ENCODE measurements at places on chromosomes 2 and 18.

- no peak for DNase-seq
Measured at GRCh38 chr18:8762968-8763367, 57.6 kb downstream of the MTCL1 start.

- DNase-seq: no peak
Measured at GRCh38 chr2:100422320-100423055, 5.0 kb upstream of the CHST10 start.

- no peak for DNase-seq
Measured at GRCh38 chr18:32798209-32798960, 25.6 kb upstream of the KLHL14 start.

- no peak for DNase-seq
Measured at GRCh38 chr2:109337221-109337620, 208.2 kb downstream of the SH3RF3 start.

GRCh38 chr18:79121746-79122474 is 52.7 kb downstream of the ATP9B start:
- no peak for DNase-seq

- no peak for DNase-seq
Measured at GRCh38 chr2:177772529-177772928, 300.0 kb downstream of the PDE11A start.

GRCh38 chr2:241924069-241924908 is 54.8 kb downstream of the RTP5 start:
- no peak for DNase-seq

DNA sequence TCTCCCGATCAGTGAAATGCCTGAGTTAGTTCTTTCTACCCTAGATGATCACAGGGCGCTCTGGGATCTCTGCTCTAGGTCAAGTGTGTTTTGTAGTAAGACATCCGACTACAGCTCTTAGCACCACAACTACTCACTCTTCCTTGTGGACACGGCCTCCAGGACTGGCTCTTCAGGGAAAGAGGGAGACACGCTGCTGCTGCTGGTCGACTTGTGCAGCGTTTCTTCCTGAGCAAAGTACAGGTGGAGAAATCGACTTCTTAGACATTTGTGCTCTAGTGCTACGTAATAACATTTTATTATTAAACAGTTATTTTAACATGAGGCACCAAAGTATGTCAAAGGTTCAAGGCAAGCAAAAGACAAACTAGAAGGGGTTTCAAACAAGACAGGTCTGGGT is 57.0 kb downstream of the PRELID3A start:
- DNase-seq: no peak

DNA sequence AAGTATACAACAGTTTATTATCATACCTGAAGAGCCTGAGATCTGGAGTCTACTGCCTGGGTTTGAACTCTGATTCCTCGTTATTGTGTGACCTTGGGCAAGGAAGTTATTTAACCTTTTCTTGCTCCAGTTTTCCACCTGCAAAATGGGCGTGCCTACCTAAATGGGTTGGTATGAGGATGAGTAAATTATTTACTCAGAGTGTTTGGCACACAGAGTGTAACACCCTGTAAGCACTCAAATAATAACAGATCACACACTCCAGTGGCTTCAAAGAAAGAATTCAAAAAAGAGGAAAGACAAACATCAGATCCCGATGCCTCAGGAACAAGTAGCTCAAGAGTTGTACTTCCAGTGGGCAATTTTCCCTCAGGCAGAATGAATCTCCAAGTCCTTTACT is 2.4 kb downstream of the SRD5A2 start:
- no peak for DNase-seq

DNA sequence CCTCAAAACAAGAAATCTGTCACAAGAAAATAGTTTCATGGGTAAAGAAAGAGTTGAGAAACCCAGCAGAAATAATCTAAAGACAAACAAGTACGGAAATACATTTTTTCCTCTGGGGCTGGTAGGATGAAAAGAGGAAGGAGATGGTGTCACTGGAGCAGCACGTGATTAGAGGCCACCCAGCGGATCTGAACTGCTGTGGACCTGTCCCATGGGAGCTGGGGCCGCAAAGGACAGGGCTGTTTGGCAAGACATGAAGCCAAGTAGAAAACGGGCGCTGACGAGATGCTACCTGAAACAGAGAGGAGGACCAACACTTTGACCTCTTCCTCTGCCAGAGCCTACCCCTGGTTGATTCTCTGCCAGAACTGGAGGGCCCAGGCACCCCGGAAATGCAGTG is 295.4 kb upstream of the ATP5MC3 start:
- DNase-seq: no peak

GRCh38 chr2:220736778-220737177 is 835.3 kb downstream of the EPHA4 start:
- DNase-seq: no peak

GRCh38 chr2:69306822-69307578 is 80.0 kb downstream of the GFPT1 start:
- DNase-seq: peak; percentile 22

GRCh38 chr2:67514515-67514914 is 117.4 kb downstream of the ETAA1 start:
- DNase-seq: no peak

GRCh38 chr2:62287899-62288880 is 92.3 kb downstream of the B3GNT2 start:
- DNase-seq: peak; percentile 92

GRCh38 chr2:60267122-60267521 is 286.3 kb downstream of the BCL11A start:
- DNase-seq: no peak

GRCh38 chr2:65128297-65129190 is 1.4 kb downstream of the RAB1A start:
- no peak for DNase-seq

DNA sequence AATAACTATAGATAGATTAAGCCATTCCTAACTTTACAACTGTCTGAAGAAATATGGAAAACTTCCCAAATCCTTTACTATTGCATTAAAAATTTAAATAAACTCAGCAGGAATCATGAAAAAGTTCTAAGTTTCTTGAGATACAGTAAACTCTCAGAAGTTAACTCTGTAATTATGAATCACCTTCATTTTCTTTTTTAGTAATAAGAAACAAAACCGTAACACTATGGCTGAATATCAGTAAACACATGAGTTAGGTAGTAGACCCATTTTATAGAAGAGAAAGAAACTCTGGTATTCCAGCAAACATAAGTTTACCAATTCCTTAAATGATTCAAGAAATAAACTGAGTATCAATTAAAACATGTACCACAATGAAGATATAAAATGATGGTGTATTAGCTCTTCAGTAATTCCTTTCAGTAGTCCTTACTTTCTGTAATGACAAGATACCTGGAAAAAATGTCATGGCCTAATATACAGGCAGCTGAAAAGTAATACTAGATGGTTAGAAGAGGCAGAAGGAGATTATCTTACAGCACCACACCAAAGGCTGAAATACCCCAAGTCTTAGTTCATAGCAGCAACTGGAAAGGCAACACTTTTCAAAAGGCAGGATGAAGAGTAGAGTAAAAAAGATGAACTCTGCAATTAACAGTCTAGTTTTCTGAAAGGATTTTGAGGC is 11.5 kb downstream of the TRIP12 start:
- no peak for DNase-seq

- DNase-seq: no peak
Measured at GRCh38 chr2:120472031-120472430, 126.1 kb downstream of the INHBB start.

DNA sequence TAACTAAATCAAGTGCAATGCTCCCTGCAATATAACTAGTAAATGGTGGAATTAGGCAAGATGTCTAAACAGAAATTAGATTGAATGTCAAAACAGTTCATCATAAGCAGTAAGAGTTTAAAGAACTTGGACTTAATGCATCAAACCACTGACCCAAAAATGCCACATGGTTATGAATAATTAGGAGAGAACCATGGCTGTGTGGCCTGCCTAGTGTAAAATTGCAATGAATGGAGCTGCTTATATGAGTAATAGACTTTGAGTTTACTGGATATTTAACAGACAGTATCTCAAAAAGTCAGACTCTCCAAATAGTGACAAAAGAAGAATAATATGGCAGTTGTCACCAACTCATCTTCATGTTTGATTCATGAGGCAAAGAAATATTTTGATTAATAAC is 101.6 kb upstream of the COL5A2 start:
- no peak for DNase-seq

DNA sequence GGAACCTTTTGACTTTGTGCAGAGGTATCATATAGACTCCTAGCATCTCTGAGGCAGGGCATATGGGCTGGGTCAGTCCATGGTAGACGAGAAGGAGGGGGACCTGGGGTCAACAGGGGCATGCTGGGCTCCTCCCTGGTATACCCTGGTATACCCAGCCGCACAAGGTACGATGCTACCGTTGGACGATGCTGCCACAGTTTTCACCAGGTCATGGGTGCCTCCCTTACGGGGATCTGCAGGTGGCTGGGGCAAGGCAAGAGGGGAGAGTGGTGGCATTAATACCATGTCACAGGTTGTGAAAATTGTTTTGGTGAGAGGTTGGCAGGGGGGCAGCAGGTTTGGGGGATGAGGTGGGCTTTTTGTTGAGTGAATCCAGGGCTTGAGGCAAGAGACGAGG is 149.8 kb downstream of the TSN start:
- DNase-seq: no peak

DNA sequence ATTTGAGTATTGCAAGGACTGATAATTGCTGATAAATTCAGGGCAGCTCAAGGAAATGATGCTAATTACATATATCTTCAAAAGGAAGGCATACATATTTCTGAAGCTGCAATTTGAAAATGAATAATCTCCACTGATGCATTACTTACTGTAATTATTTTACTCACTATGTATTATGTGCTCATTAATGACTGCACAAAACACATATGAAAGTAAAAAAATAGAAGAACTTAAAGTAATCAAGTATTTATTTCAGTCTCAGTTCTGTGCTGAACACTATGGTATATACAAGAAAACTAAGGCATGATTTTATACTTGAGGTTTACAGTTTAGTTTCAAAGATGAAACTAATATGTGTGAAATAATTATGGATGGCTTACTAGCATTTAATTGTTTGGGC is 9.3 kb downstream of the ACTR3 start:
- DNase-seq: no peak

DNA sequence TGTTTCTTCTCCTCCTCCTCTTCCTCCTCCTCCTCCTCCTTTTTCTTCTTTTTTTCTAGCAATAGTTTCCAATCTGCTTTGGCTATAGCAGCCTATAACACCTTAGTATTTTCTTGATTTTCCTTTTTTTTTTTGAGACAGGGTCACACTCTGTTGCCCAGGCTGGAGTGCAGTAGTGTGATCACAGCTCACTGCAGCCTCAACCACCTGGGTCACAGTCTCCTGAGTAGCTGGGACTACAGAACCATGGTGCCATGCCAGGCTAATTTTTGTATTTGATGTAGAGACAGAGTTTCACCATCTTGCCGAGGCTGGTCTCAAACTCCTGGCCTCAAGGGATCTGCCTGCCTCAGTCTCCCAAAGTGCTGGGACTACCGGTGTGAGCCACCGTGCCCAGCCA is 10.7 kb upstream of the THNSL2 start:
- DNase-seq: no peak

DNA sequence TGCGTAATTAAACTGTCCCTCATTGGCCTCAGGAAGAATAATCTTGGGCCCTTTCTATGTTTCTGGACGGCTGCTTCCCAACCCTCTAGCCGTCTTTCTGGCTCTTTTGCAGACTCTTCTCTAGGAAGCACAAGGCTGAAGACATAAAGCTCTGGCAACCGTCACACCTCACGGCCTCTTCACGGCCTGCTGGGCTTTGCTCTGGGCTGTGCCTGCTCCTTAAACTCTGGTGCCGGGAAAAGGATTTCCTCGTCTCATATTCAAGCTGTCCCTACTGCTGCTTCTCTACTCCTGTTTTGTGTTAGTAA is 36.0 kb upstream of the WIPF1 start:
- DNase-seq: no peak

DNA sequence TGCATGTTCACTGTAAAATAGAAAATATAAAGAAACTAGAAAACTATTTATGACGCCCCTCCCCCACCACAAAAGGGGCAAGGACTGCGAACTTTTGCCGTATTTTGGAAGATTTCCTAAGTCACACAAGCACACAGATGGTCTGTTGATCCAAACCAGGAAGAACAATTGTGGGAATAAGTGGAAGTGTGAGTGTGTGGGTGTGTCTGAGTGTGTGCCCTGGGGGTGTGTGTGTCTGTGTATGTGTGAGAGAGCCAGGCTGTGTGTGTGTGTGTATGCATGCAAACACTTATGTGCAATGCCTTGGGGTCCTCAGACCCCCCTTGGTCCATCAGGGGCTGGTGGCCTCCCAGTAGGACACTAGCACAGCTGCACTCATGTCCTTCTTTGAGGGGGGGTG is 43.1 kb downstream of the HPCAL1 start:
- no peak for DNase-seq

GRCh38 chr2:70142590-70143313 is 48.1 kb downstream of the C2orf42 start:
- DNase-seq: peak; percentile 98

DNA sequence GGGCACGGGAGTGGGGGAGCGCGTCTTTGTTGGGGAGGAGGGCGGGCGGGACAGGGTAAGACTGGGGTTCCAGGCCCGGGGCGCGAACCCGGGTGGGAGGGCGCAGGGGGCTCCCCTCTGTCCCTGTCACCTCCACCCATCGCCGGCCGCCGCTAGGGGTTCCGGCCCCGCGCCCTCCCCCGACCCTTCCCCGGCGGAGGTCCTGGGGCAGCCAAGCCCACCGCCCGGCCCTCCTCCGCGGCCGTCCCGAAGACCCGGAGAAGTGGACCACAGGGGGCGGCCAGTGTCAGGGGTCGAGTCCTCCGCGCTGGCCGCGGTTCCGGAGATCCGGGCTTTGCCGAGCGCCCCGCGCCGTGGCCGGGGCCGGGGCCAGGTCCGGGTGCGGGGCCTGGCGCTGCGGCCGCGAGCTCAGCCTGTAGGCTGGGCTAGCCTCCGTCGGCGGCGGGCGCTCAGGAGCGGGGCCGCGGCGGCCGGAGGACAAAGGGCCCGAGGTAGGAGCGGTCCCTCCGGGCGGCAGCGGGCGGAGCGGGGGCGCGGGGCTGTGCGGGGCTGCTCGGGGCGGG is 16.6 kb upstream of the E2F6 start:
- DNase-seq: no peak

DNA sequence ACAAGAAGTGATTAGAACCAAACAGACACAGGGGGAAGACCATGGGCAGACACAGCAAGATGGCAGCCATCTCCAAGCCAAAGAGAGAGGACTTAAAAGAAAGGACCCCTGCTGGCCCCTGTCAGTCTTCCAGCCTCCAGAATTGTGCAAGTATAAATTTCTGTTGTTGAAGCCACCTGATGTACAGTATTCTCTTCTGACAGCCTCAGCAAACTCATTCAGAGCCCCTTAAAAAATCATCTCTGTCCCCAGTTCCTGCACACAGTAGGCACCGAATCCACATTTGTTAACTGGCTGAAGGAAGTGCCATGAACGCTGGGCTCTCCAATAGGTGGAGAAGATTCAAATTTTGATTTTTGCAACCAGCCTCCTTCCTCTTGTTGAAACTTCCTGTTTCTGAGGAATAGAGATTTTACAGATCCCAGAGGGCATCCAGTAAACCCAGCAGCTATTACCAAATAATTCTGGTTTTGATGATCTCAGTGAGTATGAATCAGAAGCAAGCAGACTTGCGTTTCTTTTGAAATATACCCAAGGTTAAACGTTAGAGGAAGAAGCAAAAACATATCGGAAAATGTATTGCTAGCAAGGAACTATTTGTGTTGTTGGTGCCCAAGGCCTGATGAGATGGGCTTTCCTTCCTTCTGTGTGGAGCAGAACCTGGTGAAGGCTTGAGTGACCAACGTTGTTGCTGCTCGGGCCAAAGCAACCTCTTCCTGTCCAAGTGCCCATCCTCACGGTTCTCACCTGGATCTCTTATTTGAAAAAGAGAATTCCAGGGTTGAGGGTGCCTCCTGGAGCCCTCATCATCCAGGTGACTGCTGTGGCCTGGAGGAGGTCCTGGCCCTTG is 47.7 kb upstream of the PLB1 start:
- DNase-seq: no peak

- no peak for DNase-seq
Measured at GRCh38 chr18:55763805-55764204, 175.8 kb upstream of the TCF4 start.
